ENCODE measurements at places on chromosomes 5 and 9. TPM values are rescaled to one million over a fixed set of nuclear protein-coding genes. Genes with fewer than 3 reads are reported as not detected.

GRCh38 chr5:17995997-17996396 is 361.7 kb downstream of the TAF11L14 start:
- H3K36me3 ChIP-seq = no peaks in the 10 kb centered on the region
- H3K4me1 ChIP-seq = no peaks in the 10 kb centered on the region
- H3K4me3 ChIP-seq = no peak overlapping the region
- H3K27me3 ChIP-seq = no peaks in the 10 kb centered on the region

DNA sequence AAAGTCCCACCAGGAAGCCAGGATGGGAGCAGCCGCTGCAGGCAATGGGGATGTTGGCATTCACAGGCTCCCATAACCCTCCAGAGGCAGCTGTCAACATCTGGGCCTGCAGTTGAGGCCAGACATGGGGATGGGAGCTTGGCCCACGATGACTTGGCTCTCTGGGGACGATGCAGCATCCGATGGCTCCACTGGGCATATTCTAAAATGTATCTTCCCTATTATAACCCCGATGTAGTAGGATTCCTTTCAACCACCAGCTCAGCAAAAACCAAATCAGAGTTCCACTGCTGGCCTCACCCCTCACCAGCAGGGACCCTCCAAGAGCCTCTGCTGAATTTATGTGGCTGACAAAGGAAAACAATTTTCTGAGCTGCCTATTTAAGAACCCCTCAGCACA is 7.1 kb downstream of the SPRY4 start:
- no peak overlapping the region for H3K27ac ChIP-seq
- H3K36me3 ChIP-seq = peaks cover 80% of the 10 kb centered on the region
- H3K4me3 ChIP-seq = peak overlapping the region; percentile 43
- peaks cover 12% of the 10 kb centered on the region for H3K4me1 ChIP-seq

DNA sequence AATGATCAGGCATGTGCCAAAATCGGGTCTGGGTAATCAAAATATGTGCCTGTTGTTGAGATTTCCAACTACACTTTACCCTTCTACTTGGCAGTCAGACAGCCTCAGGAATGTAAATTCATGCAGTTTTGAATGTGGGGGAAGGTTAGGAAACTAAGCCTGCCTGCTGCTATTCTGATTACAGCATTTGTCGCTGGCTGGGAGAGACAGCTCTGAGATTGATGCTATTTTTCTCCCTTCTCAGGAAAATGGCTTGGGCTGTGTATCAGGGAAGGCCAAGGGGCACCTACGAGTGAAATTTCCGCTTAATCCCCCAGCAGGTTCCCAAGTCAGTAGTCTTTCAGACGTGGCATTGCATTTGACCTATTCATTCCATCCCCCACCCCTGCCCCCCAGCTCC is 3.6 kb upstream of the RGS7BP start:
- peak overlapping the region; percentile 3 for H3K27ac ChIP-seq
- peaks cover 3% of the 10 kb centered on the region for H3K4me1 ChIP-seq
- H3K27me3 ChIP-seq = peaks cover 36% of the 10 kb centered on the region
- H3K4me3 ChIP-seq = no peak overlapping the region
- H3K36me3 ChIP-seq = no peaks in the 10 kb centered on the region

DNA sequence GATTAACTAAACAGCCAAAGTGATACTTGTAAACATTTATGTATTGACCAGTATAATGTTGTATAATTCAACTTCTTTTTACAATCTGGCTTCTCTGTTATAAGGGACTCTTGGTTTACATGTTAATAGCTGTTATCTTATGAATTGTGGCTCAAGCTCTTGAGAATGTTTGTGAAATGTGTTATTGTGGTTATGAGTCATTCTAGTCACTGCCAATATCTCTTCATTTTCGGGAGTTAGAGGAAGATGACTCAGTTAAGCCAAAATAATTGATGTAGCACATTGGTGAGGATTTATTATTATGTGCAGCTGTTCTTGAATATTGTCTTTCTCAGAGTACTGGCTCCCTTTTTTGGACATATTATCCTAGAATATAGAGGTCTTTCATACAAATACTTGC is 655.2 kb upstream of the RIOK2 start:
- no peak for DNase-seq
- no peaks in the 10 kb centered on the region for H3K27me3 ChIP-seq
- no peak overlapping the region for H3K4me3 ChIP-seq
- H3K36me3 ChIP-seq = no peaks in the 10 kb centered on the region
- no peak overlapping the region for H3K27ac ChIP-seq

DNA sequence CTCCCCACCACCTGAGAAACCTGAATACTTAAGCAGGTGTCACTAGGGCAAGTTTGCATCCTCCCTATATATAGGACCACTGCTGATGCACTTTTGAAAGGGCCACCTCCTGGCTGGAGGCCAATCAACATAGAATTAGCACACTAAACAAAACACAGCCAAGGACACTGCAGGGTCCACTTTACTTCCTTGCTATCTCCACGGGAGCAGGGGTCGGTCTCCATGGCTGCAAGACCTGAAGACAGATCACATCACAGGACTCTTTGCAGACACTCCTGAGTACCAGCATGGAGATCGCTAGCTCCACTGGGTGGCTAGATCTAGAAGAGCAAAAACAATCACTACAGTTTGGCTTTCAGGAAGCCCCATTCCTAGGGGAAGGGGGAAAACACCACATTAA is 72.3 kb downstream of the C9orf153 start:
- no peak overlapping the region for H3K27ac ChIP-seq
- H3K4me3 ChIP-seq = no peak overlapping the region
- H3K27me3 ChIP-seq = no peaks in the 10 kb centered on the region
- no peaks in the 10 kb centered on the region for H3K36me3 ChIP-seq
- peak; percentile 91 for DNase-seq

GRCh38 chr9:4781408-4781807 is 11.3 kb upstream of the RCL1 start:
- H3K4me1 ChIP-seq = no peaks in the 10 kb centered on the region
- H3K36me3 ChIP-seq = no peaks in the 10 kb centered on the region
- no peaks in the 10 kb centered on the region for H3K27me3 ChIP-seq
- no peak overlapping the region for H3K4me3 ChIP-seq
- no peak overlapping the region for H3K27ac ChIP-seq
- peak; percentile 27 for DNase-seq

- H3K4me3 ChIP-seq = no peak overlapping the region
- no peaks in the 10 kb centered on the region for H3K36me3 ChIP-seq
- H3K4me1 ChIP-seq = peaks cover 3% of the 10 kb centered on the region
- no peak overlapping the region for H3K27ac ChIP-seq
Measured at GRCh38 chr9:12697719-12698118, 4.5 kb downstream of the TYRP1 start.

- H3K27me3 ChIP-seq = no peaks in the 10 kb centered on the region
- H3K27ac ChIP-seq = no peak overlapping the region
- H3K36me3 ChIP-seq = no peaks in the 10 kb centered on the region
- H3K4me3 ChIP-seq = no peak overlapping the region
Measured at GRCh38 chr5:148314187-148314586, 2.0 kb downstream of the SPINK7 start.

- no peaks in the 10 kb centered on the region for H3K27me3 ChIP-seq
- H3K4me3 ChIP-seq = no peak overlapping the region
- H3K4me1 ChIP-seq = no peaks in the 10 kb centered on the region
- no peaks in the 10 kb centered on the region for H3K36me3 ChIP-seq
Measured at GRCh38 chr5:156148301-156148700, 178.7 kb upstream of the SGCD start.

- peaks cover 3% of the 10 kb centered on the region for H3K4me1 ChIP-seq
- peaks cover 24% of the 10 kb centered on the region for H3K27me3 ChIP-seq
- H3K36me3 ChIP-seq = no peaks in the 10 kb centered on the region
Measured at GRCh38 chr9:107707915-107708441, 218.4 kb upstream of the KLF4 start.

GRCh38 chr5:136062366-136063274 is 33.8 kb downstream of the TGFBI start:
- no peaks in the 10 kb centered on the region for H3K4me1 ChIP-seq
- peak; percentile 70 for DNase-seq
- H3K27me3 ChIP-seq = no peaks in the 10 kb centered on the region
- no peak overlapping the region for H3K27ac ChIP-seq

The GZMA gene
- total RNA-seq = not detected

The PTAR1 gene
- total RNA-seq = 67.8 TPM

The NCS1 gene
- 47.0 TPM for total RNA-seq
